ENCODE measurements at places on chromosomes 13 and 19. TPM values are rescaled to one million over a fixed set of nuclear protein-coding genes. Genes with fewer than 3 reads are reported as not detected.

Gene CD33
- 0.14 TPM for total RNA-seq

Gene PRODH2
- 0.18 TPM for total RNA-seq

Gene DIRAS1
- 4.3 TPM for total RNA-seq

Gene ZNF724
- 0.76 TPM for total RNA-seq

Gene CALR
- total RNA-seq, result 505 TPM

Gene PLIN4
- 0.59 TPM for total RNA-seq

Gene CEACAM20
- not detected for total RNA-seq

Gene CBY2
- not detected for total RNA-seq

Gene KLF2
- total RNA-seq, result 25.8 TPM

Measured in A549 treated with RU486 at 1 μM for 4 hours (cell line).